ENCODE measurements at places on chromosomes 16 and 17. TPM values are rescaled to one million over a fixed set of nuclear protein-coding genes. Genes with fewer than 3 reads are reported as not detected.

GRCh38 chr17:37779554-37779953, 34.7 kb upstream of the HNF1B start:
- DNase-seq, result no peak

- no peak for DNase-seq
Measured at GRCh38 chr17:66717641-66718058, 117.3 kb upstream of the CACNG5 start.

The KRTAP4-5 gene
- total RNA-seq, result not detected

The CCL16 gene
- total RNA-seq, result 0.48 TPM

GRCh38 chr17:5583426-5584382, 605 bp downstream of the NLRP1 start:
- DNase-seq, result no peak

GRCh38 chr16:9663588-9663987, 518.6 kb downstream of the GRIN2A start:
- DNase-seq, result no peak

- DNase-seq, result no peak
Measured at GRCh38 chr16:4009177-4009576, 107.1 kb downstream of the ADCY9 start.

GRCh38 chr17:5399767-5400166, 19.7 kb downstream of the NUP88 start:
- DNase-seq, result no peak

The CCL3 gene
- total RNA-seq, result not detected

The PDIA2 gene
- not detected for total RNA-seq

GRCh38 chr17:77160091-77160874, 19.5 kb downstream of the SEC14L1 start:
- no peak for DNase-seq

The SAP30BP gene
- total RNA-seq, result 68.3 TPM

GRCh38 chr16:68575082-68575481, 36.0 kb downstream of the ZFP90 start:
- DNase-seq, result no peak

GRCh38 chr17:624341-624860, 90.2 kb downstream of the VPS53 start:
- no peak for DNase-seq

DNA sequence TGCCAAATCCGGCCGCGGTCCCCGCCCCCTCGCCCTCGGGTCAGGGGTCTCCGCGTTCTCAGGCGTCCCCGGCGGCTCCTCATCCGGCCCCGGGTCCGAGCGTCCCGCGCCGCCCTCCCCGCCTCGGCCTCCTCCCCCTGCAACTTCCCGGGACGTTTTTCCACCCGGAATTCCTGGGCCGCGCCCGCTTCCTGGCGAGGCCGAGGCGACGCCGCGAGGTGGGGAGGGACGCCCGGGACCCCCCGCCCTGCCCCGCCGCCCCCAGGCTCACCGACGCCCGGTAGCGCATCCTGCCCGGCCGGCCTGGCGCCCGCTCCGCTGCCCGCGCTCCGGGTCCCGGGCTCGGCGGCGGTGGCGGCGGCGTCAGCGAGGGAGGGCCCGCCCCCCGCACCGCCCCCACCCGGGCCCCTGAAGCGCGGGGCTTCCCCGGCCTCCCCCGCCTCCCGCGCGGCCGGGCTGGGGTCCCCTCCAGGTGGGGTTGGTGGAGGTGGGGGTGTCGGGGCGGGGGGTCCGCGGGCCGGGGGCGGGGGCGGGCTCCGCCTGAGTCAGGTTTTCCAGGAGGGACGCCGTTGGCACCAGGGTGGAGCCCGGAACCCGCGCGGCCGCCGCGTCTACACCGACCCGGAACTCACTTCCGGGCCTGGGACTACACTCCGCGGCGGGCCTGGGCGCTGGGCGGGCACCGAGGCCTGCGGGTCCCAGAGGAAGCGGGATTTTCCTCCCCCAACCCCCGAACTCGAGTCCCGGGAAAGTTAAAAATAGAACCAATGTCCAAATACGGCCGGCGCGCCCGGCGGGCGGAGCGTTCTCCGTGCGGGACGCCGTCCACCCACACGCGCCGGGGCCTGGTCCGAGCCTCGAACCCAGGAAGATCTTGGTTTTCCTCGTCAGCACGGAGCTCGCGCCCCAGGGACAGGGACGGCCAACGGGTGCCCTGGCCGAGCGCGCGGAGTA, 6.8 kb downstream of the MYO1C start:
- peak; percentile 63 for DNase-seq

The CPHXL2 gene
- not detected for total RNA-seq

The SMTNL2 gene
- total RNA-seq, result 0.16 TPM

The CHD9NB gene
- 3.3 TPM for total RNA-seq

The PRAC1 gene
- not detected for total RNA-seq

DNA sequence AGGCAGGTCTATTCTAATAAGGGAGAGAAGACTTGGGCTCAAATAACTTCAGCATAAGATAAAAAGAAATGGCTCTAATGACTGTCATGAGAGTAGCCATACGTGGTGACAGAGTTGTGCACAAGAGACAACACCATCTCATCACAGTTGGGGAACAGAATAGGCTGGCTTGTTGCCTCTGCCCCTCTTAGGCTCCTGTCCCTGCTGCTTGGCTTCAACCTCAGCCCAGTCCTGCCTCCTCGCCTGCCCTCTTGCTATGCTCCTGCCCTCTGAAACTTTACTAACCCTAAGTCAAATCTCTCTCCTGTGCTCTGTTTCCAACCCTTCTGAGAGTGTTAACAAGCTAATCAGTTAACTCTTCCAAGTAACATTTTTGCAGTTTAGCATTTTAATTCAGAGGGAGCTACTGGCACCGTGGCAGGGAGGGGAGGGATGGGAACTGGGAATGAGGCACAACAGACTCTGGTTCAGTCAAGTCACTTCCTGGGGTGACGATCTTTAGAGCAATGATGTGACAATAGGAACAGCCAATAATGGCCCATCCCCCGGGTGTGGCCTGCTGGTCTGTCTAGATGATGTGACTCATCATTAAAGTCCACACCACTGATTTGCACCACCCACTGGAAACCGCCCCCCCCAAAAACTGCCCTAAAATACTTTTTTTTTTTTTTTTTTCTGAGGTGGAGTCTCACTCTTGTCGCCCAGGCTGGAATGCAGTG, 35.5 kb downstream of the DNAH17 start:
- DNase-seq, result no peak

DNA sequence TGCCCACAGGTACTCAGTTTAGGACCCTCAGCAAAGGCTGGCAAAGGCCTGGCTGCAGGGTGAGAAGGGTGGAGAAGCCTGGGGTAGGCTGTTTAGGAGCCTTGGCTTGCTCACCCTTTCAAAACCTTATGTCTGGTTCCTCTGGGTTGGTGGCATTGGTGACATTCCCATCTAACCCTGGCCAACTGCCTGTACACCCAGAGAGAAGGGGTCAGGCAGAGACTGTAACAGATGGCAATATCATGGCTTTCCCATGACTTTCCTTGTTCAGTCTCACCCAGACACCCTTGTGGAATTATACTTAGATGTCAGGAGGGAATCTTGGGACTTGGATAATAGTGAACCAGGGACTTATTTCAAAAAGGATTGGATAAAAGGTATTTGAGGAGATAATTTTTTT, 18.5 kb upstream of the LLGL1 start:
- DNase-seq, result no peak

DNA sequence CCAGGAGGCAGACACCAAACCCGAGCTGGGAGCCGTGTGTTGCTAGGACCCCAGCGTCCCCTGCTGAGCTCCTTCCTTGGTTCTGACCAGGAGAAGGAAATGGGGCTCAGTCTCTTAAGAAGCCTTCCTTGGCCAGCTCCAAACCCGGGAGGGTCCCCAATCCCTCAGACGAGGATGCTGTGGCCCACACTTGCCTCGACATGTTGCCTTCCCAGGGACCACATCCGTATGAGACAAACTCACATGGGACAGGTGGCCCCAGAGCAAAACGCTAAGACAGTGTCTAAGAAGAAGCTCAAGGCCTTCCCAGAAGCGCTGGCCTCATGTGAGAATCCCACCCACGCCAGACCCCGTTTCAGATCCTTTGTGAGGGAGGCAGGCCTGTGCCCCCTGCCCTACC, 19.8 kb downstream of the LGALS9 start:
- DNase-seq, result no peak

DNA sequence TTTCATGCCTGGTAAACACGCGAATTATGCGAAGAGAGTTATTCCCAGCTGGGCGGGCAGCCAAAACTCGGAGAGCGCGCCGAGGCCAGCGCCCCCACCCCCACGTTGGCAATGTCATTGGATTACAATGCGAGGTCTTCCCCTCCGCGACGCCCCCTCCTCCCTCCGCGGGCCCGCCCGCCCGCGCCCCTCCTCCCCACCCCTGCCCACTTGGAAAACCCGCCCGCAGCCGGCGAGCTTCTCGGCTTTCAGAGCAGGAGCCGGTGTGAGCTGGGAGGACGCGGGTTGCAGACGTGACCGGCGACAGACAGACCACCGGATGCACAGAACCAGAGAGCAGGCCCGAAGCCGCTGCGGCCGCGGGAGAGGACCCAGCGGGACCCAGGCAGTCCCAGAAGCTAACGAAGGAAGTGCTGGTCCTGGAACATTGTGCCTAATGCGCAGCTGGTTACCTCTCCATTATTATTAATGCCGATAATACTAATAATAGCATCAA, 4.0 kb downstream of the NOG start:
- DNase-seq, result no peak

DNA sequence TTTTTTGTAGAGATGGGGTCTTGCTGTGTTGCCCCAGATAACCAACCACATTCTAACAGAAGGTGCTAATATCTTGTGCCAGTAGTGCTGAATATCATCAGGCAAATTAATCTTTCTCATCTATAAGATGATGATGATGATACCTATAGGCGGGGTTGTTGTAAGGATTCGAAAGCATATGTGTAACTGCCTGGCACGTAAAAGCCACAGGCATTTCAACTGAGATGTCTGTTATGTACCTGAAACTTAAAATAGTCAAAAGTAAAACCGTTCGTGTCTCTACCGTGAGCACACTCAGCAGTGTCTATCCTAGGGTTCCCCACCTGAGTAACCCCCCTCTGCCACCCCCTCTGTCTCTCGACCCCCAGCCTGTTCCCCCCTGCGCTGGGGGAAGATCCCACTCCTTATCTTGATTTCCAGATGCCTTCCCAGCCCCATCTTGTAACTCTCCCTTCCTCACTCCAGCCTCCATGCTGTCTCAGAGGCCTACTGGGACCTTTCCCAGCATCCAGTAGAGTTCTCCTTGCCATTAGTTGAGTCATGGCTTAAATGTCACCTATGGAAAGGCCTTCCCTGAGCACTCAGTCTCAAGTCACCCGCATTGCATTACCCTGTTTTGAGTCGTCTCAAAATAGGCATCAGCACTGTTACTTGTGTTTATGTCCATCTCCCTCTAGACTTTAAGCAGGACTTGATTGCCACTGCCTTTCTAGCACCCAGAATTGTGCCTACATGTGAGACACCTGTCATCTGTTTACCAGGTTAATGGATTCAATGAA, 34.1 kb downstream of the CDRT15 start:
- no peak for DNase-seq

GRCh38 chr17:77409282-77410161, 268.8 kb downstream of the SEC14L1 start:
- peak; percentile 79 for DNase-seq

The NPIPB8 gene
- total RNA-seq, result not detected

GRCh38 chr17:5238333-5238732, 3.7 kb upstream of the SCIMP start:
- DNase-seq, result no peak

DNA sequence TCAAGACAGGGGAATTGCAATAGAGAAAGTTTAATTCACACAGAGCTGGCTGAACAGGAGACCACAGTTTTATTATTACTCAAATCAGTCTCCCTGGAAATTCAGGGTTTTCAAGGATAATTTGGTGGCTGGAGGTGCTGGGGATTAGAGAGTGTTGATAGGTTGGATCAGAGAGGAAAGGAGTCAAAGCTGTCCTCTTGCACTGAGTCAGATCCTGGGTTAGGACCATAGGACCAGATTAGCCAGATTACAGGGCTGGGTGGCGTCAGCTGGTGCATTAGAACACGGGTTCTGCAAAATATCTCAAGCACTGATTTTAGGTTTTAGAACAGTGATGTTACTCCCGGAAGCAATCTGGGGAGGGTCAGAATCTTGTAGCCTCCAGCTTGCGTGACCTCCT, 1.8 kb upstream of the NSMCE1 start:
- no peak for DNase-seq

- DNase-seq, result no peak
Measured at GRCh38 chr16:76345163-76345661, 68.0 kb downstream of the CNTNAP4 start.

- peak; percentile 31 for DNase-seq
Measured at GRCh38 chr17:77831474-77832179, 126.9 kb upstream of the TNRC6C start.

The TVP23A gene
- total RNA-seq, result under 0.01 TPM

- no peak for DNase-seq
Measured at GRCh38 chr17:62630365-62631085, 3.1 kb downstream of the MRC2 start.

DNA sequence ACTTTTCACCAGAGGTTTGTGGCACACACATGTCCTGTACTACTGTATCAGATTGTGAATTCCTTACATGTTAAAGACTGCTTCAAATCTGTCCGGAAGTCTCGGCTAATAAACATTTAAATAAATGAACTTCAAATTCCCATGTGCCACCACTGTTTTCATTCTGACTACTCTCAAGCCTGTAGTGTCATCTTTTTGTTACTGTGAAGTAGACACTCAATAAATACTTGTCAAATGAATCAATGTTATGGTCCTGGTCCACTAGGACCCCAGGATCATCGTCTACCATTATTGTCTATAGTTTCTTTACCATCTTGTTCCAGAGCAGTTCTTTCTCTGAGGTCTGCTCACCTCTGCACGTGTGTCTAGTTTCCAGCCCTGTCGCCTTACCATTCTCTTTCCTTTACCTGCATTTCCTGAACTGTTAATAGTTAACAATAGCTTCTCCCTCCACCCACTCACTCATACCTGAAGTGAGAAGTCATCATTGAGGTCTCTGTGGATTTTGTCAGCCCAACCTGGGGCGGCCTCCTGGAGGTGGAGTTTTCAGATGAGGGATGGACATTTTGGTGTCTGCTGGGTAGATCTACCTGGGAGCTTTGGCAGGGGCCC, 333.0 kb downstream of the SEC14L1 start:
- no peak for DNase-seq

- DNase-seq, result no peak
Measured at GRCh38 chr17:10059684-10060211, 138.7 kb downstream of the GAS7 start.

GRCh38 chr17:72284806-72285205, 164.0 kb downstream of the SOX9 start:
- no peak for DNase-seq

The TOX3 gene
- 9.2 TPM for total RNA-seq

DNA sequence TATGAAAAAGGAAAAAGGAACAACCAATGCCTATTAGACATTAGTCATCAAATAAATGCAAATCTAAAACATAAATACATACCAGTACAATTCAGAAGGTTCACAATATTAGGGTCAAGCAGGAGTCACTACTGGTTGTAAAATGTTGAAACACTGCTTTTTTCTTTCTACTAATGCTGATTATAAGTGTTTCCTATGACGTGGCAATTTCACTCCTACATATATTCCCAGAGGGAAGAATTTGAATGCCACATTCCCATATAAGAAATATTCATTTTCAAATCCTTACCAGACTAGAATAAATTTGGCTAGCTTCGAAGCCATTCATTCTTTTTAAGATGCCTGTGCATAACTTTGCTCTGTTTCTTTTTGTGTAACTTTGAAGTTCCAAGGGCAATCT, 2.6 kb upstream of the KRTAP9-2 start:
- DNase-seq, result no peak
